ENCODE measurements at places on chromosomes 1 and 21. TPM values are rescaled to one million over a fixed set of nuclear protein-coding genes. Genes with fewer than 3 reads are reported as not detected.

PCNX2 gene
- 12.0 TPM for total RNA-seq

NTRK1 gene
- total RNA-seq, result 0.11 TPM

TRABD2B gene
- 0.30 TPM for total RNA-seq

C1orf141 gene
- not detected for total RNA-seq

TSACC gene
- total RNA-seq, result 1.9 TPM

CD164L2 gene
- not detected for total RNA-seq

OR2T33 gene
- total RNA-seq, result not detected

CYP4Z1 gene
- not detected for total RNA-seq

JMJD4 gene
- 23.6 TPM for total RNA-seq

LCE2A gene
- not detected for total RNA-seq

KCNJ10 gene
- not detected for total RNA-seq

NEK2 gene
- total RNA-seq, result 38.5 TPM

ZNF683 gene
- not detected for total RNA-seq

ARTN gene
- not detected for total RNA-seq

KMO gene
- 1.2 TPM for total RNA-seq

IVL gene
- 0.03 TPM for total RNA-seq

KCNT2 gene
- not detected for total RNA-seq
